Muscle of back (tissue), 13 donors: ENCODE measurements at places on chromosomes 4 and X. TPM values are rescaled to one million over a fixed set of nuclear protein-coding genes. Genes with fewer than 3 reads are reported as not detected.

NCBP2L gene
- not detected for polyA plus RNA-seq

ZNF718 gene
- 7.9 TPM for polyA plus RNA-seq

IL21 gene
- not detected for polyA plus RNA-seq

DNA sequence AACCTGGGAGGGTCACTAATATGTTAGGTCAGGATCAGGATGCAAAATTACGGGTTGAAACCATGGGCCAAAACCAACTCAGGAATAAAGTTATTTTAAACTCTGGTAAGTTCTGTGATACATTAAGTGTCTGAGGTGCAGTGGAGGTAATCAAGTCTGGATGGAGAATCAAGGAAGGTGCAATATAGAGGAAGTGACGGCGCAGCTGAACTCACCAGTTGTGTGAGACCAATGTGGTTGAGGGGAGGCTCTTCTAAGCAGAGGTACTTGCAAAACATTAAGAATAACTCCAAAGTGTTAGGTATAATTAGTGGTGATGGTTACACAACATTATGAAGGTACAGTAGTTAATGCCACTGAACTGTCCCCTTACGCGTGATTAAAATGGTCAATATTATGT lies 19.7 kb downstream of the GAB3 start:
- no peak for DNase-seq

DNA sequence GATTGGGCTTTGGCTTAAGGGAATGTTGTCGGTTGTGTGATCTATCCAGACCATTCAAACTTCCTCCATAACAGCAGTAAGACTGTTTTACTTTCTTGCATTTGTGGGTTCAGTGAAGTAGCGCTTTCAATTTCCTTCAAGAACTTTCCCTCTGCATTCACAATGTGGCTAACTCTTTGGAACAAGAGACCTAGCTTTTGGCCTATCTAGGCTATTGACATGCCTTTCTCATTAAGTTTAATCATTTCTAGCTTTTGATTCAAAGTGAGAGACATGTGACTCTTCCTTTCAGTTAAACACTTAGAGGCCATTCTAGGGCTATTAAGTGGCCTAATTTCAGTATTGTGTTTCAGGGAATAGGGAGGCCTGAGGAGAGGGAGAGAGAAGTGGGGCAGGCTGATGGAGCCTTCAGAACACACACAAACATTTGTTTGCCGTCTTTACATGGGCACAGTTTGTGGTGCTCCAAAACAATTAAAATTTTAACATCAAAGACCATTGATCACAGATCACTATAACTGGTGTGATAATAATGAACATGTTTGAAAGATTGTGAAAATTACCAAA lies 34.1 kb downstream of the ADH5 start:
- DNase-seq: no peak

DNA sequence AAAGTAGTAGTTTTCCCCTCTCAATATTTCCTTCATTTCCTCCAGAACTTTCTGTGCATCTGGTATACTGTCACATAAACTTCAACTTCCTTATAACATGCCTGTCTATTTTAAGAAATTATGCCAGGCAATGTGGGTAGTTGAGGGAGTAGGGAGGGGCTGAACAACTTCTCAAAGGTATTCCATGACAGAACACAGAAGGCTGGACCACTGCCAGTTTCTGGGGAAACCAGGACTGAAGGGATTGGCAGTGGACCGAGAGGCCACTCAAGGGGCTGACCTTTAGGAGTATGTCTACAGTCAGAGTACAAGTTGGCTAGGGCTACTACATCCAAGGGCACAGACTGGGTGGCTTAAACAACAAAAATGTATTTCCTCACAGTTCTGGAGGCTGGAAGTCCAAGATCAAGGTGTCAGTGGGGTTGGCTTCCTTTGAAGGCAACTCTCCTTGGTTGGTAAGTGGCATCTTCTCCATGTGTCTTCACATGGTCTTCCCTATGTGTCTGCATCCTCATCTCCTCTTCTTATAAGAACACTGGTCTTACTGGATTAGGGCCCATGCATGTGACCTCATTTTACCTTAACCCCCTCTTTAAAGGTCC lies 6.9 kb downstream of the SH3RF1 start:
- no peak for DNase-seq

GRCh38 chr4:75643651-75644050 lies 13.3 kb upstream of the CDKL2 start:
- DNase-seq: no peak

DNA sequence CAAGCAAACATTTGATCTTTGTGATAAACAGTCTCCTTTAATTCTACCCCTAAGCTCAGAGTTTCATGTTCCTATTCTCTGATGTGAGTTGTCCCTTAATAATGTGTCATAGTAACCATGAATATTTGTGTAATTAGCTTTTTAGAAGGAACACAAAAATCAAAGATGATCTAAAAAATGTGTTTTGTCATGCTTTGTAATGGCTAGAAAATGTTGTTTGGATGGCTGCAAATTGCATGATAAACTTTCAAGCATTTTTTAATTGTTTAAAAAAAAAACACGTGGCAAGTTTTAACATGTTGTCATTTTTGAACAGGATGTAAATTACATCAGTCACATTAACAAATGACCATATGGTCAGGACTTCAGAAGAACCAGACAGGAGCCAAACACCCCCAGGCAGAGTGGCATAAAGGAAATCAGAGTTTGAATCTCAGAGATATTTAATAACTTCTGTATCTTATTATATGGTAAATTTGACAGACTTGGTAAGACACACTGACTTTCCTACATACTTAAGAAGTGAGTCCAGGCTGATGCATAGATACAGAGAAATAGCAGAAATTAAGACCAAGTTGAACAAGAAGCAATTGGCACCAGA lies 223.9 kb upstream of the VEGFC start:
- peak; percentile 52 for DNase-seq

GRCh38 chrX:42505016-42505415 lies 272.9 kb downstream of the PPP1R2C start:
- no peak for DNase-seq

MSX1 gene
- polyA plus RNA-seq: 1.8 TPM

DNA sequence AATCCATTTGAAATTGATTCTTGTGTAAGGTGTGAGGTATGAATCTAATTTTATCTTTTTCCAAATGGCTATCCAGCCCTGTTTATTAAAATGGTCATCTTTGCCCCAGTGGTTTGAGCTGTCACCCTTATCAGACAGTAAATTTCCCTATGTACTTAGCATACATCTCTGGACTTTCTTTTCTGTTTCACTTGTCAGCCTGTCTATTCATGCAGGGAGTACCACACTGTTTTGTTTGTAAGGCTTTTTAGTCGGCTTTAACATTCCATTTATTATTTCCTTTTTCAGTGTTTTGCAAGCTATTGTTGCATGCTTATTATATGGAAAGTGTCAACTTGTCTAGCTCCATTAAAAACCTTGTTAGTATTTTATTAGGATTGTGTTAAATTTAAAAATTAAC lies 155.8 kb downstream of the STAG2 start:
- no peak for DNase-seq

DNA sequence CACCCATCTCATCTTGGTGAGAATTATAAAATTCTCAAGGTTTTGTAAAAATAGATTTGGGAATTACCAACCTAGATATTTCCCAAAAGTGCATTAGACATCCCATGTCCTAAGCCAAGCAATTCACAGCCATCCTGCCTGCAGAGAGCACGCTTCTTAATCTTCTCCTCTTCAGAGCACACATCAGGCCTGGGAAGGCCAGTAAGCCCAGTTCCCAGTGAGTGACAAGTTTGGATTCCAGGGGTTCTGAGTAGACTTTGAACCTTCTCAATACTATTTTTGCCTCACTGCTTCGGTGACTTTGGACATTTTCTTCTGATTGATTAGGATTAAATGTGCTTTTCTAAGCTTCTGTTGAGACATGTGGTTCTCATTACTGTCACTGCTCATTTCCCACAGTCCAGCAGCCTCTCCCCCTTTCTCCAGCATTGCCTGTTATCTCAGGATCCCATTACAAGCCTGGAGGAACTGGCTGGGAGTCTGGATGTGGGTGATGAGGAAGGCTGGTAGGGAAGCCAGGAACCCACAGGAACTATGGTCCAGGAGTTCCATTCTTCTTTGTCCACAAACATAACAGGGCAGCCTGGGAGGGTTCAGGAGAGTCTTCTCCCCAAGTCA lies 56.4 kb upstream of the TMEM150C start:
- DNase-seq: peak; percentile 38

- DNase-seq: no peak
Observed at GRCh38 chr4:102036016-102036415, 245.5 kb downstream of the BANK1 start.

DNA sequence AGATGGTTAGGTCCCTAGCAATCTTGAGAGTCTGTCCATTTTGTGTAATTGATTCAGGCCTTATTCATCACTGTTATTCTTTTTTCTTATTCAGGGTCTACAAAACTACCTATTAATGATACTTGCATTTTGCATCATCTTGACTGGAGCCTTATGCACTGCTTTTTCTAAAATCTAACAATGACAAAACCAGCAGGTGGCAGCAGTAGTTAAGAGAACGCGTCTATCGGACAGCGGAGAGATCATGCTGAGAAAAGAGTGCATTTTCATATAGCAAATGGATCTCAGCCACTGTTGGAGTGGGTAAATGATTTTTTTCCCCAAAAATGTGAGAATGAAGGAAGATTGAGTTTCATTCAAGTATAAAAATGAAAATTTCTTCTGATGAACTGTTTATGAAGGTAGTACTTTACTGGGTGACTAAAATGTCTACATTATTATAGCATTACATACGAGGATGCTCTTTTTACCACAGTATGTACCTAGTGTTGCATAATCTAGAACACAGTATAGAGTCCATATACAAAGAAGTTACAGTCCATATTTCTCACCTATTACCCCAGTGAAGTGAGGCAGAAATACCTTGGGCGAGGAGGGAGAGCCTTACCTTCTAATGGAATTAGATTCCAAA lies 43.2 kb downstream of the TMEM144 start:
- peak; percentile 82 for DNase-seq

NCAPG gene
- polyA plus RNA-seq: 19.7 TPM

SEPTIN6 gene
- 26.2 TPM for polyA plus RNA-seq

TDO2 gene
- 0.08 TPM for polyA plus RNA-seq

- no peak for DNase-seq
Observed at GRCh38 chrX:73068467-73069364, 10.6 kb downstream of the PABPC1L2A start.
